ENCODE measurements at places on chromosomes 16 and 17.
A peak's percentile ranks its signal among the peaks of the same experiment; 100 is the strongest.

GRCh38 chr16:30395992-30396585, 869 bp downstream of the ZNF48 start:
- DNase-seq = no peak

DNA sequence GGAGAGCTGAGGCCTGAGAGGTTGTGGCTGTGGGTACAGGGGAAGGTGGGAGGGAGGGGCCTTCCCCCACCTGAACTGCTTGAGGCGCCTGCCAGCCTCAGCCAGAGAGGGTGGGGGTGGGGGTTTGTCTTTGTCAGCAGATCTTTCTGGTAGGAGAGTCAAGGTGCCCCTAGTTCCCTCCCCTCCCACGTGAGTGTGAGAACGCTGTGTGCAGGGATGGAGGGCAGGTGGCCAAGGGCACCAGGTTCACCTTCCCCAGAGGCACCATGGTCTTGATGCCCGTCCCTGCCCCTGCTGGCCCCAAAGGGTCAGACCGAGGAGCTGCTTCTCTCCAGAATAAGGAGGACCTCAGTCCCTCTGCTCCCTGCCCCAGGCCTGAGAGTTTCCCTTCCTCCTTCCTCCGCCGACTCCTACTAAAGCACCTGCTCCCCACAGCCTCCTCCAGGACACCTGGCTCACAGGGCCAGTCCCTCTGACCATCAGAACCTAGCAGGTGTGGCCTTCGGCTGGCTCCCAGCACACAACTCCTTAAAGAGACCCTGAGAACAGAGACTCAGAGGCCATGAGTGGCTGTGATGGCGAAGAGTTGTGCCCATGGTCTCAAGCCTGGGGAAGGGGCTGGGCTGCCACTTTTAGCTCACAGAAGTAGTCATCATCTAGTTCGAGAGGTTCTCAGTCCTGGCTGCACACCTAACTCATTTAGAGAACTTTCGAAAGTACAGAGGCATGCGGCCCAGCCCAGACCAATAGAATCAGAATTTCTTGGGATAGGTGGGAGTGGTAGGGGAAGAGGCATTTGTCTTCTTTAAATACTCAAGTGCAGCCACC, 113.2 kb upstream of the LHX1 start:
- DNase-seq = no peak

DNA sequence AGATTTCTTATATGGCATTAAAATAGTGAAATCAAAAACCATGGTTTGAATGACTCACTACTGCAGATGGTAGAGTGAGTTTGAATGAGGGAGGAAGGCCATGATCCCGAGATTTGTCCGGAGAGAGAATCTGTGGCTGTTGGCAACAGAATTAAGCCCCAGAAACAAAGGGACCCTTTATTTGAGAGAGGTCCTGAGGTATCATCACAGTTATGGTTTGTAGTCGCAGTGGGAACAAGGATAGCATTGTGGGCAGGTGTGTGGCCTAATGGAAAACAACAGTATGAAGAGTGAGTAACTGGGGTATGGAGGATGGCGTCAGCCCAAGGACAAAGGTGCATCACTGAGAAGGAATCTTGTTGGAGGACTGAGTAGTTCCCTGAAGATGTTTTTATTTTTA, 8.5 kb upstream of the ZFP3 start:
- no peak for DNase-seq

DNA sequence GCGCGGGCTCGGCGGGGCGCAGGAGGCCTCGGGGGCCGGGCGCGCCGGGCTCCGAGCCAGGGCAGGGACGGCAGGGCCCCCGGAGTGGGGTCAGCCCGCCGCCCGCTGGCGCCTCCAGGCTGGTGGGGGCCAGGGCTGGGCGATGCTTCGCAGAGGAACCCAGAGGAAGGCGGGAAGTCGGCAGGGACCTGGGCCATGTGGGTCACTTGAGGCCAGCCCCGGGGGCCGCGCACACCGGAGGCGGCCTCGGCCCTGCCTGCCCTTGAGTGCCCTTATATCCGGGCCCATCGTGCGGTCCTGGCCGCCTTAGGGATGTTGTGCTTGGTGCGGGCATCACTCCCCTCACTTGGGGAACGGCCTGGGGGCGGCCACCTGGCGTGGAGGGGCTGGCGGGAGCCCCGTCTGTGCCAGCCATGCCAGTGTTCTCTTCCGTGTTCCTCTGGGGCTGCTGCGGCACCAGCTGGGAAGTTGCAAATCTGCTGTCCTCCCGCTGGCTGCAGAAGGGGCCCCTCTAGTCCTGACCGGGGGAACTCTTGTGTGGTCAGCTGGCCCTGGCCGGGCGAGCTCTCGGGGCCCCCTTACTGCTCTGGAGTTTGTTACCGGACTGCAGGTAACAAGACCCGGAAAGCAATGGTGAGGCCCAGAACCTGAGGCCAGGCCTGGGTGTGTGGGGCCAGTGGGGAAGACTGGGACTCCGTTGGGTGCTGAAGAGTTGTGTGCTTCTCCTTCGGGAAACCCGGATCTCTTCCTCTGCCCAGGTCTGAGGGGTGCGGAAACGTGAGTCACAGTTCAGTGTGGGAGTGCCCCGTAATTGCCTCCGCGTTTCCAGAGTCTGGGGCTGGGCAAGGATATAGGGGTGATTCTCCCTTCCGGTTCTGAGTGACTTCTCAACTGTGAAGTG, 849 bp downstream of the CAPN15 start:
- peak; percentile 26 for DNase-seq

GRCh38 chr17:35188111-35188510, 6.1 kb downstream of the SLC35G3 start:
- peak; percentile 25 for DNase-seq
